Stimulated activated CD4-positive, alpha-beta T cell treated with anti-CD3 and anti-CD28 coated beads, Interleukin-4, amount 100 ng/mL, for 1 hour (primary cell): ENCODE measurements at places on chromosomes 13 and 19.

DNA sequence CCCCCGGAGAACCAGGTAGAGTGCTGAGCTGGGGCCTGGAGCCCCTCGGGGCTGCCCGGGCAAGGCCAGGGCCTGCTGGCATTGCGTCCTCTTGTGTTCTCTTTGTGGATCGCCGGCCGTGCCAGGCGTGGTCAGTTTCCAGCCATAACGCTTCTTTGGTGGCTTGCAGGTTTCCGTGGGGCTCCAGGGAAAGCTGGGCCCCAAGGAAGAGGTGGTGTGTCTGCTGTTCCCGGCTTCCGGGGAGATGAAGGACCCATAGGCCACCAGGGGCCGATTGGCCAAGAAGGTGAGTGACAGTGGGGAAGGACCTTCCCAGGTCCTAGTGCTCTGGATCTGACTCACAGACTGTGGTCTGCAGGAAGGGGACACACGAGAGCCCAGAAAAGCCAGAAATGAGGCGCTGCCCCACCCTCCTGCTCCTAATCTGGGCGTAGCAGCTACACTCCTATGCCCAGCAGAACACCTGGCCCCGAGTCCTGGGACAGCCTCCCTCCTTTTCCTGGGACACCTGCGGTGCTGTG lies 57.5 kb downstream of the RAB20 start:
- no peak for DNase-seq

- no peak for DNase-seq
Observed at GRCh38 chr13:62320129-62321108, 904.8 kb upstream of the PCDH20 start.

- no peak for DNase-seq
Observed at GRCh38 chr13:68081061-68081460, 850.9 kb upstream of the PCDH9 start.

DNA sequence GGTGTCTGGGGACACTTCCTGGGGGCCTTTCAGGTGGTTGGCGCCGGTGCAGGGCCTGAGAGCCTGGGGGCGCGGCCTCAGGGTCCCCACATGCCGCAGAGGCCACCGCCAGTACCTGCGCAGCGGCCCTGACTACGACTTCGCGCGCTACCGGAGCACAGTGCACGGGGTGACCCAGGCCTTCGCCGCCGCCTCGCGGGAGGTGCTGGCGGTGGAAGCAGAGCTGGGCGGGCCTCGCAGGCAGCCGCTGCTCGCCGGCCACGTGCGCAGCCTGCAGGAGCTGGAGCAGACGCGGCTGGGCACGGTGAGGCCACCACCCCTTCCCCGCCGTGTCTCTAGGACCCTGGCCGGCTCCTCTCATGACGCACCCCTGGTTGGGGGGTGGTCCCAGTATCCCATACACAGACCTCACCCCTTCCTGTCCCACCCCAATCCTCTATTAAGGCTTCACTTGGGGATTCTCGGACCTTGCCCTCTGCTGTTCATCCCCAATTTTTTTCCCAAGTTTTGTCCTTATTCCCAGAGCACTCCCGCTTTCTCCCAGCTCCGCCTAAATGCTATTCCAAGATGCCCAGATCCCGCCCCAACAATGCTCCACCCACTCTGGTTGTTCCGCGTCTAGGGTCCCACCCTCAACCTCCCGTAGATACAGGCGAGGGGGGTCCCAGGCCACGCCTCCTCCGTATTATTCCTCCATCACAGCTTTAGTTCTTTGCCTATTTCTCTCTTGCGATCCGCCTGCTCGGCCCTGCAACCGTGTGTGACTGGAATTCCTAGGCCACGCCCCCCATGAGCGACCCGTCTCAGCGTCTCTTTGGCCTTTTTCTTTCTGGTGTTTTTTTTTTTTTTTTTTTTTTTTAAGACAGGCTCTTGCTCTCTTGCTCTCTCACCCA lies 1.0 kb downstream of the REX1BD start:
- peak; percentile 67 for DNase-seq

- no peak for DNase-seq
Observed at GRCh38 chr19:13056052-13056660, 46.5 kb downstream of the LYL1 start.

DNA sequence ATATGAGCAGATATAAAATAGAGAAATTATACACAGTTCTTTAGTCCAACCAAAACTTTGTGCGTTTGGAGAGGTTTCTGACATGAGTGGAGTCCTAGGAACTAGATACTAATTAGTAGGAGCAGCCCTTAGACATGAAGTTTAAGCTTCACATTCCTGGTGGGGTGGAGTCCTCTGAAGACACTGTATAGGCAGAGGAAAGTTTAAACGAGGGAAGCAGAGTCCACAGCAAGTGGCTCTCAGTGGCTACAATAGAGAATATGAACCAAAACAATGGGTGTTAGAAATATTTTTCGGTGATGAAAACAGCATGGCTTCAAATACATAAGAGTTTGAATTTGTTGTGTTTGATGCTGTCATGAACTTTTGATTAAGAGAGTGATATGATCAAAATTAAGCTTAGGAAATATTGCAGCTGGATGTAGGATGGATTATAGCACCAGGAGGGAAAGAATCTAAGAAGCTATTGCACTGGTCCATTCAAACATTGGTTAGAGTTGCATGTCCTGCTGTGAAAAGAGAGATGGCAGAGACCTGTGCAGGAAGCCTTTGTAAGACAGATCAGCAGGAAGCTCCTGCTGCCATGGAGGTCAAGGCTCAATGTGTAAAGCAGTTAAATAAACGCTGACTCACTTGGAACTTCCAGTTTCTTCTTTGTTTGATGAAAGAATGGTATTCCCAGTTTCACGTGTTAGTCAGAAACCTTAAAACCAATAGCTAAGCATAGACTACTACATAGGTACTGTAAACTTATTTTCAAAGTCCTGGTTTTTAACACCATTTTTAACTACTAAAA lies 175.2 kb downstream of the TDRD3 start:
- DNase-seq: no peak

- no peak for DNase-seq
Observed at GRCh38 chr13:52786766-52787165, 47.1 kb upstream of the CNMD start.

GRCh38 chr19:36060430-36060829 lies 5.7 kb downstream of the WDR62 start:
- peak; percentile 19 for DNase-seq

GRCh38 chr19:46806656-46807055 lies 18.3 kb upstream of the SLC1A5 start:
- DNase-seq: no peak

GRCh38 chr13:35836446-35836845 lies 294.7 kb downstream of the DCLK1 start:
- no peak for DNase-seq

GRCh38 chr13:48477191-48477855 lies 55.6 kb downstream of the RCBTB2 start:
- no peak for DNase-seq

- no peak for DNase-seq
Observed at GRCh38 chr19:30551271-30551670, 179.1 kb downstream of the ZNF536 start.

DNA sequence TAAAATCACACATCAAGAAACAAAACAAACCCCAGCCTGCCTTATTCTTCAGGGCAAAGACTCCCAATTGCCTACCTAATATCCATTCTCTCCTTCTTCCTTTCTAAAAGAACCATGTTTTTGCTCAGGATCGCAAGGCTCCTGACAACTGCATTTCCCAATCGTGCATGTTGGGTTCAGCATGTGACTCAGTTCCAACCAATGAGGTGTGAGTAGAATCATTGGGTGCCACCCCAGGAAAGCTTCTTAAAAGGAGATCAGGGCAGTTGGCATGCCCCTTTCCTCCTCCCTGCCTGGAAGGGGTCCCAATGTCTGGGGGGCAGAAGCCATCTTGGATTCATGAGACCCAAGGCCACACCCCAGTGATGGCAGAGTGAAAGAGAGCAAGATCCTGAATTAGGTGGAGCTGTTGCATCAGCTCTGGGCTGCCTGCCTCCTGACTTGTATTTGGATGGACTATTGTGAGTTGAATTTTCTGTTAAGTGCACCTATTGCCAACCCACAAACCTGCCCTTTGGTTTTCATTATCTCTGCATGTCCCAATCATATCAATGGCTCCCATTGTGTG lies 26.0 kb upstream of the UBAC2 start:
- no peak for DNase-seq

DNA sequence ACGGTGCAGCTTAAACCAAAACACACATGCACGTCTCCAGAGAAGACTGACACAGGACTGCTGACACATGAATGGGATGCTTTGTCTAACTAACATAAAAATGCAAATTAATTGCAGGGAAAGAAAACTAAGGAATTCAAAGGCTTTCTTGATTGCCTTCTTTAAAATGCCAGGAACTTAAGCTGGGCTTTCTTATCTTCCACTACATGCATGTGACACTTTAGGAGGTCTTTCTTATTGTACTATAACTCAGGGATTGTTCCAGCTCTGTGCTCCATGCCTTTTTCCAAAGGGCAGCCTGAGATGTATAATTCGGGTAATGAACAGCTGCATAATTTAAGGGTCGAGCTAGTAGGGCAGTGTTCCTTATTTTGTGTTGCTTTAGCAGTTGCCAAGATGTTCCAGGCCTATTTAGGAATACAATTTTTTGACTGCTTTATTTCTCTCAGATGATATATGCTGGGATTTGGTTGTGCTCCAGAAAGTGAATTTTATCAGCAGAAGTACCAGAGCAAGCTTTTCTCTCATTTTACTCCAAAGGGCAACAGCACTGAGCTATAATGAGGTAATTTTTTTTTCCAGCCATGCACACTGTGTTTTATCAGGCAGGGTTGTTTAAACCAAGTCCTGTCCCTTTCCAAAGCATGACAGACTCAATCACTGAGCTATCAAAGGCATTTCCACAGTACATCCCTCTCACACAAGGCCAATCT lies 885.2 kb downstream of the PCDH9 start:
- DNase-seq: no peak

GRCh38 chr13:112655913-112656312 lies 33.9 kb upstream of the ATP11A start:
- no peak for DNase-seq
